Activated CD4-positive, alpha-beta memory T cell treated with anti-CD3 and anti-CD28 coated beads for 36 hours (primary cell): ENCODE measurements at places on chromosomes 12 and 14. TPM values are rescaled to one million over a fixed set of nuclear protein-coding genes. Genes with fewer than 3 reads are reported as not detected.

DNA sequence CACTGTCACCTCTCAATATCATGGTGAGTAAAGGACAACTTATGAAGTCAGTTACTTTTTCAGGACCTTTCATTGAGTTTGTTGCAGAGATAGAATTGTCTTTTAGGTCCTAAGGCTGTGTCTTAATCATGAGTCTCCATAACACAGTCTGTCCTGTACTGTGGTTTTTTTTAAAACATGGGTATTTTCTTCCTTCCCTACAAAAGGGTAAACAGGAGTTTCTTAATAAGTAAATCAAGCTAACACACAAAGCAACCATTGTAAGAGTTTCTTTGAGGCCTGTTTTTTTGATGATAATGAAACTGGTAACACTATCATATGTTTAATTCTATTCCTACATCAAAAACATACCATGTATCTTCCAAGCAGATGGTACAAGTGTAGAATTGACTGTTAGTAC is 101.4 kb downstream of the PLEKHA5 start:
- H3K27me3 ChIP-seq, result no peaks in the 10 kb centered on the region
- H3K4me3 ChIP-seq, result no peak overlapping the region
- DNase-seq, result no peak
- no peak overlapping the region for H3K27ac ChIP-seq
- H3K36me3 ChIP-seq, result peaks cover 2% of the 10 kb centered on the region

GRCh38 chr12:46815809-46816208 is 10.0 kb downstream of the SLC38A4 start:
- DNase-seq, result no peak
- H3K27ac ChIP-seq, result no peak overlapping the region
- no peak overlapping the region for H3K4me3 ChIP-seq
- no peaks in the 10 kb centered on the region for H3K36me3 ChIP-seq

DNA sequence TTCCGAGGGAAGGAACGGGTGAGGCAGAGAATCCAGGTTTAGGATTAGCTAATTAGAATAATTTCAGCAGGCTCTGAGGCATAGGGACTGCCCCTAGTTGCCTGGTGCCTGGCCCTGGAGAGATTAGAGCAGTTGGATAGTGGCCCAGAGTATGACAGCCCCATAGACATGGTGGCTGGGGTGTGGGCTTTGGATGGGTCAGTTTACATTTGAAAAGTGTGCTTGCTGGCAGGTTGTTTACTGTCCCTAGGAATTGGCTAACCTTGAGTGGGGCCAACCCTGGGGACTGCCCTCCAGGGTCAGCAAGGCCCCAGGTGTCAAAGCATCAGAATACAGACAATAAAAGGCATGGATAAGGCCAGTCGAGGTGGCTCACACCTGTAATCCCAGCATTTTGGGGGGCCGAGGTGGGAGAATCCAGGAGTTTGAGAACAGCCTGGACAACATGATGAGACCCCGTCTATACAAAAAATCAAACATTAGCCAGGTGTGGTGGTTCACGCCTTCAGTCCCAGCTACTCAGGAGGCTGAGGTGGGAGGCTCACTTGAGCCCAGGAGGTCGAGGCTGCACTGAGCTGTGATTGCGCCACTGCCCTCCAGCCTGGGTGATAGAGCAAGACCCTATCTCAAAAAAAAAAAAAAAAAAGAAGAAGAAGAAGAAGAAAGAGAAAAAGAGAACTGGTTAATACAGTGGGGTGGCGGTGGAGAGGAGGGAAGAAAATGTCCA is 182.3 kb upstream of the PWP1 start:
- no peaks in the 10 kb centered on the region for H3K27me3 ChIP-seq
- H3K4me1 ChIP-seq, result peaks cover 5% of the 10 kb centered on the region
- H3K36me3 ChIP-seq, result no peaks in the 10 kb centered on the region
- no peak overlapping the region for H3K4me3 ChIP-seq

DNA sequence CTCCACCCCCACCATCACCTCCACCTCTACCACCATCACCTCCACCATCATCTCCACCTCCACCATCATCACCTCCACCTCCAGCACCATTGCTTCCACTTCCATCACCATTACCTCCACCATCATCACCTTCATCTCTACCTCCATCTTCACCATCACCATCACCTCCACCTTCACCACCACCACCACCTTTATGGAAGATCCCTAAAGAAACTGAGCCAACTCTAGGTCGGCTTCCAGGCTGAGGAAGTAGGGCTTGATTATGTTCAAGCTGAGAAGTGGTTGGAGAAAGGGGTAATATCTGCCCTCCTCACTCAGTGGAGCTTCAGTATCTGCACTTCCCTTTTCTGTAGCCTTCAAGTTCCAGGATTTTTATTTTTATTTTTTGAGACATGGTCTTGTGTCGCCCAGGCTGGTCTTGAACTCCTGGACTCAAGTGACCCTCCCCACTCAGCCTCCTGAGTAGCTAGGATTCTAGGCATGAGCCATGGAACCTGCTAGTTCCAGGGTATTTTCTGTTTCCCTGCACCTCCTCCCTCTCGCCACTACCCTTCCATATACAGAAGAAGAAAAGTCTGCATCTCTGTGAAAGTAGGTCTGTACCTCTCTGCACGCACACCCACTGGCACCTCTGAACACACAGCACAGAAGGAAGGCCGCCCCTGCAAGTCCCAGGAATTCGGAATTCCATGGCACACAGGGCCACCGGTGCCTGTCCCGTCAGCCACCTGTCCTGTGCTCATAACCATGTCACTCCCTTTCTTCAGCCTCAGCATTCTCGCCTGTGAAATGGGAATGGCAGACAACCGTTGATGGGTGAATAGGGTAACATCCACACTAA is 5.9 kb downstream of the ZBTB42 start:
- DNase-seq, result no peak
- no peak overlapping the region for H3K4me3 ChIP-seq
- peaks cover 7% of the 10 kb centered on the region for H3K4me1 ChIP-seq
- H3K27ac ChIP-seq, result no peak overlapping the region

Gene OVCH1
- not detected for total RNA-seq

Gene GPR132
- total RNA-seq, result 34.2 TPM
